ENCODE measurements at places on chromosomes 3 and 15. TPM values are rescaled to one million over a fixed set of nuclear protein-coding genes. Genes with fewer than 3 reads are reported as not detected.
A peak's percentile ranks its signal among the peaks of the same experiment; 100 is the strongest.

The MKRN3 gene
- total RNA-seq, result 2.8 TPM

The CD96 gene
- 125 TPM for total RNA-seq

The SNTN gene
- total RNA-seq, result not detected

The EEFSEC gene
- 17.5 TPM for total RNA-seq

The ARL13B gene
- total RNA-seq, result 5.6 TPM

The MYO1E gene
- total RNA-seq, result 1.5 TPM

The RTP4 gene
- total RNA-seq, result 4.6 TPM

The CAMK2N2 gene
- total RNA-seq, result 0.37 TPM

DNA sequence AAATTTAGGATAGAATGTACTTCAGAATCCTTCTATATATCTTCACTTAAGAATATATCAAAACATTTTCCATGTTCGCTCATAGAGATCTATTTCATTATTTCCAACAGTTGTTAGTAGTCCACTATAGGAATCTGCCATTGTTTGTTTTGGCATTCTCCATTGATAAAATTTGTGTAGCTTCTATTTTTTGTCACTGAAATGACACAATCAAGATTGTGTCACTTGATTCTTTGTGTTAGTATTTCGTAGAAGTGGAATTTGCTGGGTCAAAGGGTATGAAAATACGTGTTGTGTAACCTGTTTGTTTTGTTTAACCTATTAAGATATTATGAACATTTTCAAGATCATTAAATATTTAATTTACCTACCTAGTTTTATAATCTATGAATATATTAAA, 15.9 kb upstream of the GPR156 start:
- no peaks in the 10 kb centered on the region for H3K36me3 ChIP-seq
- H3K27me3 ChIP-seq, result no peaks in the 10 kb centered on the region
- no peaks in the 10 kb centered on the region for H3K4me1 ChIP-seq
- no peak overlapping the region for H3K4me3 ChIP-seq
- H3K27ac ChIP-seq, result no peak overlapping the region

DNA sequence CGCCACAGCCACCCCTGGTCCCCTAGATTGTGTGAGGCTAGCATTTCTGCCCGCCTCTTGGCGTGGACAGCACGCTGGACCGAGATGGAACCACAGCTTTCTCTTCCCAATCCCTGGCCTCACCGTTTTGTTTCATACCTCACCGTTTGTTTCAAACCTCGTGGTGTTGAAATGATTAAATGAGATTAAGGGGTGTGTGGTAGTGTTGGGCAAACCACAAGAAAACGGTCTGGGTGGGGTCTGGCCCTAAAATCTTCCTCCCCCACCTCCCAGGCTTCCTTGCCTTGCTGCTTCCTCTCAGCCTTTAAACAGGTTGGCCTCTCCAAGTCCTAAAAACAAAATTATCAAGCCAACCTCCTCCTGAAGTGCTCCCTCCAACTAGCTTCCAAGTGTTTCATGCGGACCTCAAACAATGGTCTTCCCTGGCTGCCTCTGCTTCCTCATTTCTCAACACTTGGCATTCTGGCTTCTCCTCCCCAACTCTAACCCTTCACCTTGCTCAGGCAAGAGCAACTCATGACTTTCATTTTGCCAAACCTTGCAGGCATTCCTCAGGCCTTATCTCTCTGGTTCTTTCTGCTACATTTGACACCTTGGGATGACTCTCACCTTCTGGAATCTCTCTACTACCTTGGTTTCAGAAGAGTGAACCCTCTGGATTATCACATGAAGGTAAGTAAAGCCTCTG, 1.4 kb upstream of the ATP13A3 start:
- peak overlapping the region; percentile 95 for H3K4me3 ChIP-seq
- peaks cover 42% of the 10 kb centered on the region for H3K4me1 ChIP-seq
- no peaks in the 10 kb centered on the region for H3K27me3 ChIP-seq
- DNase-seq, result no peak
- H3K27ac ChIP-seq, result peak overlapping the region; percentile 83
- H3K36me3 ChIP-seq, result no peaks in the 10 kb centered on the region

DNA sequence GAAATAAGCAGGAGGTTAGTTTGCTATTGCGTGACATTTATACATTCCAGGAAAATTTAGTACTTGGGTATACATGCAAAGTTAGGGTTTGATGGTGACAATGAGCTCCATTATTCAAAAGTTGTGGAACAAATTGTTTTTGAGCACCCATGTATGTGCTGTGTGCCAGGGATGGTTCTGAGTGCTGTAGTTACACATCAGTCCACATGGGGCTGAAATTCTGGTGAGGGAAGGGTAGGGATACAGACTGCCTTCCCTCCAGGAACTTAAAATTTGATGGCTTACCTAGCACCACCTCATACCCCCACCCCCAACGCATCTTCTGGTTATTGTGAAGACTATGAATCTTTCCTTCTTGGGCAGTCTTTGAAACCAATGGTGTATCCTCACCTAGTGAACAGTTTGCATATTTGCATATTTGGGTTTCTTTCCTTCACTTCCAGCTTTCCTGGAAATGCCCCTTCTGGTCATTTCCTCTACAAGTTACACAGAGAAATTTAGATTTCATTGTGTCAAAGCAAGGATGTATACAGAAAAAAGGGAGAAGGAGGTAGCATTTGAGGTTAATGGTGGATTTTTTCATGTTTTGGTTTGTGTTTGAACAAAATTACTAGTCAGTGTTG, 222.0 kb upstream of the IL12A start:
- H3K27me3 ChIP-seq, result peaks cover 23% of the 10 kb centered on the region
- H3K4me3 ChIP-seq, result no peak overlapping the region
- no peak for DNase-seq
- H3K27ac ChIP-seq, result no peak overlapping the region
- H3K36me3 ChIP-seq, result no peaks in the 10 kb centered on the region

DNA sequence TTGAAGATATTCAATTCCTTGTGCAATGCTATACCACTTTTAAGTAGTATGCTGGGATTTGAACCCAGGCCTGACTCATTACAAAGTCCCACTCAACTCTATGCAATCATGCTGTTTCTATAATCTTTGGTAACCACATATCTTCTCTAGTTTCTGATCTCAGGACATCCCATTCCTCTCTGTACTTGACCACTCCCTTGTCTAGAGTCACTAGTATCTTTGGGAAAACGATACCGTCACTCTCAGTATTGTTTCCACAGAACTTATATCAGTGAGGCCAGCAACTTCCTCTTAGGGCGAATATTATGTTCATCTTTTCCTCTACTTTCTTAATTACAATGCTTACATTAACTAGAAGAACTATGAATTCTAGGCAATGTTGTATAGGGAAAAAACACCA, 137.3 kb upstream of the TSPAN3 start:
- DNase-seq, result no peak
- H3K36me3 ChIP-seq, result no peaks in the 10 kb centered on the region
- no peak overlapping the region for H3K27ac ChIP-seq
- H3K4me1 ChIP-seq, result no peaks in the 10 kb centered on the region
- H3K4me3 ChIP-seq, result no peak overlapping the region

GRCh38 chr3:16402451-16402850, 111.0 kb downstream of the RFTN1 start:
- H3K4me3 ChIP-seq, result no peak overlapping the region
- H3K27me3 ChIP-seq, result no peaks in the 10 kb centered on the region
- no peak for DNase-seq

GRCh38 chr15:75067123-75067830, 43.9 kb downstream of the PPCDC start:
- H3K4me1 ChIP-seq, result peaks cover 37% of the 10 kb centered on the region
- H3K27me3 ChIP-seq, result no peaks in the 10 kb centered on the region
- peak overlapping the region; percentile 52 for H3K27ac ChIP-seq
- DNase-seq, result no peak
- no peaks in the 10 kb centered on the region for H3K36me3 ChIP-seq
- peak overlapping the region; percentile 51 for H3K4me3 ChIP-seq

DNA sequence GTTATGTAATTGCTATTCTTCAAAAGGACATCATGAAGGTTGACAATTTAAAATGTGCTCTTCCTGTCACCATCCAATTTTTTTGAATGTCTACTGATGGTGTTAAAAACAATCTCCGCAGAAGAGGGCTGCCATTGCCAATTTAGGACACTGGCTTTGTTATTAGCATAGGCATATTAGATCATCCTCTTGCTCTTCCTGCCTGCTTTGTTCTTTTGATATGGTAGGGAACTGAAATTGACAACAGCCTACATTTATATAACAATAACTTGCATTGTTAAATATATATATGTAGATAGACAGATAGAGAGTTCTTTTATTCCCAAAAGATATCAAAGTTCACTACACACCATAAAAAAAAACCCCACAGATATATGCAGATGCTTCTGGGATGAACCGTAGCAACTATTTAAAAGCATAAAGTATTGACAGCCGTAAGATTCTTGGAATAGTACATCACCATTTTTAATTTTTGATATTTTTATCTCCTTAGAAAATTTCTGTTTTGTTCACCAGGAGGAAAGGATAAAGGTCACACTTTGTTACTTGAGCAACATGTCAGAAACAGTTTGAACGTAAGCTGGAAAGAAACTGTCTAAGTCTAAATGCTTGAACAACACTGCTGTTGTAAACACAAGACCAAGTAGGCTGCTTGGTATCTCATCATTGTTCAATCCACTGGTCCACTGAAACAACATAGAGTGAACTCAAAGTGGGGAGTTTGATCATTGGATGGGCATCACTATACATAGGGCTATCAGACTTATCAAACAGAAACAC, 66.5 kb downstream of the MDFIC2 start:
- no peaks in the 10 kb centered on the region for H3K4me1 ChIP-seq
- no peak overlapping the region for H3K4me3 ChIP-seq
- H3K27me3 ChIP-seq, result no peaks in the 10 kb centered on the region
- no peak for DNase-seq

DNA sequence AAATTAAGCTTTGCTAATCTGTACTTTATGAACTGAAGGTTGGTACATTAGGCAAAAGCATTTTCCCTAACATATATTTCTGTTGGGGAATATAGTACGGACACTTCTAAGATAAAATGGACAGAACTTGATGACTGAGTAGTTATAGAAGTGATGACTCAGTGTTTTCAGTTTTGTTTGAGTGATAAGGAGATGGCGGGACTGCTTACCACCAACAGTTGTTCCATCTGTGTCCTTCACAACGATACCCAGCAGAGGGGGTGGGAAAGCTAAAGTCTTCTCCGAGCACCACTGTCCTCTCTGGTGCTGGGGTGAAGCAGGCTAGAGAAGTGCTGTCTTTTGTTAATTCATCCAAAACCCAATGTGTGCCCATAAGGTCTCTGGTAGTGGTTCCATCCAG, 195.8 kb downstream of the CD47 start:
- H3K4me1 ChIP-seq, result no peaks in the 10 kb centered on the region
- no peaks in the 10 kb centered on the region for H3K36me3 ChIP-seq
- H3K4me3 ChIP-seq, result no peak overlapping the region
- DNase-seq, result no peak
- peaks cover 43% of the 10 kb centered on the region for H3K27me3 ChIP-seq

DNA sequence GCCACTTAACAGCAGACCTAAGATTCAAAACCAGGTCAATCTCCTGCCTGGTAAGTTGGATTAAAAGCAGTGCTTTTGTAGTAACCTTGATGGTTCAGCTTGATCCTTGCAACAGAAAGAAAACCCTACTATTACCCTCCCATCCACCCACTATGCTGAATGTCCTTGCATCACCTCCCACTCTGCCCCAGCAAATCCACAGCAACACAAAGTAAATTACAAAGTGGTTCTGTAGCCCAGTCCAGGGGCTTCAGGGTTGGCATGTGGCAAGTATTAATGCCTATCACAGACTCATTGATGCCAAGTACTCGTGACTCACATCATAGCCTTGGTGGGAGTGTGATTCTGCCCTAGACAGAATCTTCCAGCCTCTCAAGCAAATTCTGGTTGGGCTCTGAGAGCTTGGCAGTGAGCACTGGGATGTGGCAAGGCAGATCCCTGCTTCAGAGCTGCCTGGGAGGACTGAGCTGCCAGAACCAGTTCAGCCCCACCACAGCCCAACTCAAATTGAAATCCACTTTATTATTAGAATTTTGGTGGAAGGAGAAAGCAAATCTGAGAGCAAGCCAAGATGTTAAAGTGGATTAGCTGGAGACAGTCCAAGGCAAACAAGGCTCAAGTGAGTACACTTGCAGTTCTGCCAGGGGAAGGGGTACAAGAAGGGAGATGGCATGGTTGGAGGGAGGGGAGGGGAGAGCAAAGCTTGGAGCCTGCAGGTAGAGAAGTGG, 225.8 kb upstream of the UMPS start:
- H3K27me3 ChIP-seq, result peaks cover 11% of the 10 kb centered on the region
- DNase-seq, result no peak
- H3K36me3 ChIP-seq, result no peaks in the 10 kb centered on the region
- no peak overlapping the region for H3K27ac ChIP-seq
- no peak overlapping the region for H3K4me3 ChIP-seq
- H3K4me1 ChIP-seq, result no peaks in the 10 kb centered on the region

- H3K4me3 ChIP-seq, result no peak overlapping the region
- H3K4me1 ChIP-seq, result no peaks in the 10 kb centered on the region
- no peaks in the 10 kb centered on the region for H3K27me3 ChIP-seq
- no peak for DNase-seq
Observed at GRCh38 chr3:24365168-24365567, 129.5 kb downstream of the THRB start.

- peak overlapping the region; percentile 83 for H3K27ac ChIP-seq
- DNase-seq, result peak; percentile 55
- H3K4me1 ChIP-seq, result peaks cover 41% of the 10 kb centered on the region
- peaks cover under 1% of the 10 kb centered on the region for H3K36me3 ChIP-seq
Observed at GRCh38 chr3:67655364-67656121, 1.1 kb upstream of the SUCLG2 start.

DNA sequence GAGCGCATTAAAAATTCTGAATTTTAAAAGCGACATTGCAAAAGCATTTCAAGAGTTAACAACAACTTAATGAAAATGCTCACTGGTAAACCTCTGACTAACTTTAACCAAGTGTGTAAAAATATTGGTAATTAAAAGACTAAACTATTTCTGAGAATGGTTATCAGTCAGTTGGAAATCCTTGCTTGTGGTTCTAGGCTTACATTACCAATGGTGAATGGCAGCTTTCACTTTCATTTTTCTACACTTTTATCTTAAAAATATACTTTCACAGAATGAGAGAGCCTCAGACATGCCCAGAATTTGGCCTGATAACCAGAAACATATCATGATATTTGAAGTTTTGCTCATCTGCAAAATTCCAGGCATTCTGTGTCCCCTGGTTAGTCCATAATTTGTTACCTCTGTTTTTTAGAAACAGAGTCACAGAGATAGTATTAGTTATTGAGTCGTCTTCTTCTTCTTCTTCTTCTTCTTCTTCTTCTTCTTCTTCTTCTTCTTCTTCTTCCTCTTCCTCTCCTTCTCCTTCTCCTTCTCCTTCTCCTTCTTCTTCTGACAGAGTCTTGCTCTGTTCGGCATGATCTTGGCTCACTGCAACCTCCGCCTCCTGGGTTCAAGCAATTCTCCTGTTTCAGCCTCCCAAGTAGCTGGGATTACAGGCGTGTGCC, 5.5 kb upstream of the RNF111 start:
- DNase-seq, result peak; percentile 83
- H3K4me1 ChIP-seq, result peaks cover 29% of the 10 kb centered on the region
- no peaks in the 10 kb centered on the region for H3K36me3 ChIP-seq
- H3K27ac ChIP-seq, result peak overlapping the region; percentile 58
- no peaks in the 10 kb centered on the region for H3K27me3 ChIP-seq

GRCh38 chr3:181265750-181266333, 276.3 kb upstream of the DNAJC19 start:
- no peak overlapping the region for H3K27ac ChIP-seq
- H3K4me1 ChIP-seq, result no peaks in the 10 kb centered on the region
- H3K27me3 ChIP-seq, result no peaks in the 10 kb centered on the region
- H3K36me3 ChIP-seq, result no peaks in the 10 kb centered on the region
- peak; percentile 6 for DNase-seq
- H3K4me3 ChIP-seq, result peak overlapping the region; percentile 52

- no peak overlapping the region for H3K27ac ChIP-seq
- peaks cover 13% of the 10 kb centered on the region for H3K4me1 ChIP-seq
- H3K4me3 ChIP-seq, result no peak overlapping the region
- no peaks in the 10 kb centered on the region for H3K27me3 ChIP-seq
- no peaks in the 10 kb centered on the region for H3K36me3 ChIP-seq
Observed at GRCh38 chr3:189360291-189360690, 188.5 kb downstream of the TPRG1 start.
